ENCODE measurements at places on chromosomes 1 and 21. TPM values are rescaled to one million over a fixed set of nuclear protein-coding genes. Genes with fewer than 3 reads are reported as not detected.
A peak's percentile ranks its signal among the peaks of the same experiment; 100 is the strongest.

BCAN gene
- 4.0 TPM for polyA plus RNA-seq

DNA sequence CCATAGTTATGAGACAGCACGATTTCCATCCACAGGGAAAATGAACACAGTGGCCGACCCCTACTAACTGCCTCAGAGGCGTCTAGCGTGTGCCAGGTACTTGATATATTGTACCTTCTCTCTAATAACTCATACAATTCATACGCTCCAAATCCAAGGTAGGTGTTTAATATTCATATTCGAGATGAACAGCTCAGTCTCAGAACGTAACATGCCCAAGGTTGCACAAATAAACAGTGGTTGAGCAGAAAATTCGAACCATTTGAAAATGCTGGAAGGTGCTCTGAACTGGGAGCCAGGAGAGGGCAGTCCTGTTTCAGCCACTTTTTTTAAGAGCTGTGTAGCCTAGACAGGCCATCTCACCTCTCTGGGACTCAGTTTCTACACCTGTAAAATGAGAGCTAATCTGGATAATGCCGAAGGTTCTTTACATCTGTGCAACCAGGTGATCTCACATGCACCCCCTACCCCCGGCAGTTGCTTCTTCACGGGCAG, 7.9 kb downstream of the SLC45A3 start:
- no peak for DNase-seq

DNA sequence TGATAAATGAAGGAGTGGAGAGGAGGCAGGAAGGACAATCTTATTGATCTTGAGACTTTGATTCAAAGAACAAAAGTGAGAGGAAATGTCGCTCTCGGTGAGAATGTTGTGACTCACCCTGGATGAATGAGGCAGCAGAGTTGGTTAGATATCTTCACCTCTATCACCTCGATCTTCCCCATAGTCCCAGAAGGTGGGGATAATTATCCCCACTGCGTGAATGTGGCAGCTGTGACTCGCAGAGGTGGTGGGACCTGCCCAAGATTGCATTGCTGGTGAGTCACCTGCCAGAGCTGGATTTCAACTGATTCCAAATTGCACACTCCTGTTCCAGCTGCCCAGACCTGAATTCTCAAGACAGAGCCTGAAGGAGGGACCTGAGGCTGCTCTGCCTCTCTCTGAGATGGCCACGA, 105.0 kb downstream of the MATN1 start:
- DNase-seq = no peak

DNA sequence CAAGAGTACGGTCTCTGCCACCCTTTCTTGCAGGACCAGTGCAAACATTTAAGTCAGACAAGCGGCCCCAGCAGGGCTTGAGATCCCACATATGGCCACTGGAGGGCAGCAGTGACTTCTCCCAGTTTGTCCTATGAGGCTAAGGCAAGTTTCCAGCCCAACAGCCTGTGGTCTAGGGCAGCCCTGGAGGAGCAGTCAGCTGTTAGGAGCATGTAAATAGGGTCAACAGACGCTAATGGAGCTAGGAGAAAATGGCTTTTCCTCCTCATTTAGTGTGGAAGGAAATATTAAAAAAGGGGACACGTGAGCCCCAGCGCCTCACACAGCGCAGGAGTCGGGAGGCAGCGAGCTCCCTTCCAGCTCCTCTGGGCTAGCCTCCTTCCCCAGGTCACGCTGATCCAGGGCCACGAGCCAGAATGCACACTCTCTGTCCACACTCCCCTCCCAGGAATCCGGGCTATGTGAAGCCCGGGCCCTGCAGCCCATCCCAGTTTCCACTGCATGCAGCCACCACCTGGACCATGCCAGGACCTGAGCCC, 95.6 kb downstream of the LAMC2 start:
- peak; percentile 95 for DNase-seq

DNA sequence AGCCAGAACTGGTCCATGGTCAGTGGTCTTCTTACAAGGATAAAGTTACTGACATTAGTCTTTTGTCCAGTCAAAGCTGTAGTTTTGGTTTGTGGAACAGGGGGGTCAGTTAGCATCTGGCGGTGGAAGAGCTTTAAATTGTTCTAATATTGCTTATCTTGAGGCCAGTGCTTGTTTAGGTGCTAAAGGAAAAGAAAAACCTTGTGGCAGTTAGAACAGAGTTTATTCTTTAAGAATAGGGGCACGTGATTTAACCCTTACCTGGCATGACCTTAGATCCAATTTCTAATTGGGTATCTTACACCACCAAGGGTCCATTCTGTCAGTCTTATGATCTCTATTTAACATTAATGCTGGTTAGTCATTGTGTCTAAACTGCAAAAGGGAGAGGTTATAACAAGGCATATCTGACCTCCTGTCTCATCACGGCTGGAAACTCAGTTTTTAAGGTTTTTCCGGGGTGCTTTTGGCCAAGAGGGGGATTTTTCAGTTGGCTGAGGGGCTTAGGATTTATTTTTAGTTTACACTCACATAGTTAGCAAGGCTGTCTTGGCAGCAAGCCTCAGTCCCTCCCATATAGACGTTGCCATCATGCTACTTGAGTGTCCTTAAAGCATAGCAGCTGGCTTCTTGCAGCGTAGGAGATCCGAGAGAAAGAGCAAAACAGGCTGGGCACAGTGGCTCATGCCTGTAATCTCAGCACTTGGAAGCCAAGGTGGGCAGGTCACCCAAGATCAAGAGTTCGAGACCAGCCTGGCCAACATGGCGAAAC, 60.1 kb upstream of the FAM89A start:
- DNase-seq = no peak
